ENCODE measurements at places on chromosomes 7 and 10.
A peak's percentile ranks its signal among the peaks of the same experiment; 100 is the strongest.

- no peak for DNase-seq
Measured at GRCh38 chr7:40455485-40455884, 320.7 kb downstream of the SUGCT start.

DNA sequence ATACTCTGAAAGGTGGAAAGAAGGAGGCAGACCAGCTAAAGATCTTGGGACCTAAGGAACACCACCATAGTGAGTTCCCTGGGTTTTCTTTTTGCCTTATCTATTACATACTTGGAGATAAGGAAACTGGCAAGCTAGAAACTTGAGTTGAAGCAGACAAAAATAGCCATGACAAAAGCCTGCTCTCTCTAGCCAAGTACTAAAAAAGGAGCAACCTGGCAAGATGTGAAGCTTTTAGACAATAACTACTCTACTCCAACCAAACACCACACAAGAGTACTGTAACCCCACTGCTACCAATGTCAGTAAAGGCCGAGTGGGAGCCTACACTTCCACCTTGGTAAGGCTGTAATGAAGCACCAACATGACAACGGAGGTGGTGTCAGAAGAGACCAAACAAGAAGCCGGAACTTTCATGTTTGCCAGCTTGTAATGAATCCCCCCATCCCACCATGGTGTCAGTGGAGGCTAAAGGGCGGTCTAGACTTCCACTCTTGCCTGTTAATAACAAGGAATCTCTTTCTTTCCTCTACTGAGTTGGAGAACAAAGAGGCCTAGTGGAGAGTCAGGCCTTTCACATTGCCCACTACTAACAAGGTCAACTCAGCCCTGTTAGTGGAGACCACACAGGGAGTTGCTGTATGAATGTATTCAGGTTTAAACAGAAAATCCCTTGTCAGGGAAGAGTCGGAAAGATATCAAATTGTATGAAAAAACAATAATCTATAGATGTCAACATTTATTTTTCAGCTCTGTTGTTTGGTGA is 55.8 kb upstream of the DYNC1I1 start:
- DNase-seq: no peak

GRCh38 chr10:88623835-88624234 is 37.3 kb downstream of the LIPJ start:
- DNase-seq: no peak

GRCh38 chr10:63262430-63263073 is 129.4 kb downstream of the NRBF2 start:
- DNase-seq: no peak

DNA sequence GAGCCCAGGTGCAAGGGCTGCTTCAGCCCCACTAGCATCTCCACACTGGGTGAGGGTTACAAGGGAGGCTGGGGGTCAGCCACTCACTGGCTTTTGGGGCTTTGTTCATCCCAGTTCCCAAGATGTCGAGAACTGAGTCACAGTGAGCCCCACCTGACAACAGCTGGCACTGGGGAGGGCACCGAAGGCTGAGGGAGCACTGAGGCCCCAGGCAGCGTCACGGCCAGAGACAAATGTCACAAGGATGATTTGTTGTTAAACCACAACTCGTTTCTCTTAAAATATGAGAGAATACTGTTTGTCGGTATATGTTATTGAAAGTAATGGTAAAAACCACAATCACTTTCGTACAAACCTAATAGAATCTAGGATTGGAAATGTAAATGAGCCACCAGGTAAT is 219.9 kb downstream of the CELF2 start:
- DNase-seq: no peak

DNA sequence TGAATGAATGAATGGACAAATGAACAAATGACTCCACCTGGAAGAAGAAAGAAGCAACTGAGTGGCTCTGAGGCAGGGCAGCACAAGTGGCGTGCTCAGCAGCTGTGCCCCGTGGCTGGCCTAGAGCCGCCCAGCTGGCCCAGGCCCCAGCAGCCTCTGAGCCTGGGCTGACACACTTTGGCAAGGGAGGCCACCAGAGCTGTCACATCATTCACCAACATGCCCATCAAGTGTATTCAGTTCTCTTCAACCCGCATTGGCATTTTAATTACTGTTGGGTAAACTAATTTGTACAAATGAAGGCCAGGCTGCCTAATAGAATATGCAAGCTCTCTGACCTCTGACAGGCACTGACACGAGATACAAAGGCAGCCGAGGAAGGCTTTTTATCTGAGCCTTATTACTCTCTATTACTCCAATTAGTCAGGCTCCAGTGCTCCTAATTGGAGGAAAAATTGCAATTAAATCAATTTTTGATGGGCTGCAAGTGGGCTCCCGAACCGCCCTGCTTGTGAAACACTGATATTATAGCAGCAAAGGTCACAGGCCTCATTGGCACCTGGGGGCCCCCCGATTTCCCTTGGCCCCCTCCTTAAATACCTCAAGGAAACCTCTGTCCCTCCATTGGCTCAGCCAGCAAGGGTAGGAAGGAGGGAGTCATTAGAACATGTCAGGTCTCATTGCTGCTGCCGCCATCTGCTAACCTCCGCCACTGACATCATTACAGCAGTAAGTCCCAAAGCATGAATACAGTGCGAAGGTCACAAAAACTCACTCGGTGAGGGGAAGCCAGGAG is 41.9 kb downstream of the DPCD start:
- DNase-seq: no peak

GRCh38 chr7:101859411-101860106 is 42.1 kb downstream of the CUX1 start:
- DNase-seq: no peak

DNA sequence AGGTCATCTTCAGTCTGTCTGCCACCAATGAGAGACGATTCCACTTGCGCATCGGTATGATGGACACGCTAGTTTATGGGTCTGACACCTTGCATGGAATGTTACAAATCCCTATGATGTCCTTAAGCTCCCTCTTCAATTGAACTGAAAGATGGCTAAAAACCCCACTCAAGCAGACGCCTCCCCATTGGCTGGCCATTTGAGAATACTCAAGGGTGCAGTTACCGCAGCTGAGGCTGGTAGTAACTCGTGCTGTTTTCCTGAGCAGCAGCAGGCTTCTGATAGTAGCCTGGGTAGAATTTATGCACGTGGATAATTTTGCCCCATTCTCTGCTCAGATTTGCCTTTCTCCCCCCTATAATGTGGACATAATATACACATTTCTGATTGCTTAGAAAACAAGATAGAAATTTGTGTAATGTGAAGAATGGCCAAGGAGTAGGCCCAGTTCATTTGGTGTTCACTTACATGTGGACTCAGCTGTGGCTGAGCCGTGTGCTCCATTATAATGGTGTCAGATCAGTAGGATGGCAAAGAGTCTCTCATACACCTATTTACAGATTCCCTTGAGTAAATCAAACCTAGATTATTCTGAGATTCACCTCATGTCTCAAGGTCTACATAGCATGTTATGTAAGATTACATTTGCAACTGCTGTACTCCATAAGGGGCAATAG is 142.8 kb downstream of the HIBADH start:
- DNase-seq: no peak

DNA sequence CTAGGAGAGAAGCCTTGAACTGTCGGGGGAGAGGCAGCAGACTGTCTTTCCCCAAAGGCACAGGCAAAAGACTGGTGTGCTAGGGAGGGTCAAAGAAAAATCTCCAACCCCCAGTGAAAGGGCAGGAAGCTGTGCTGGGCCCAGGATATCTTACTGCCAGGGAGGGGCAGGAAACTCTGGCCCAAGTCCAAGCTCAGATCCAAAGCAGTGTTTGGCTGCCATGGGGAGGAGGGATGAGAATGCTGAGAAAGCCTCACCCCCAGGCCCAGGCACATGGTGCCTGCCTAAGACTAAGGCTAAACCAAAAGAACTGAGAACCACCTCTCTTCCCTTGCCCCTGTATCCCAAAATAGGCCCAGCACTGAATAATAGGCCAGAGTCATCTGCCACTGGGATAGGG is 171.2 kb downstream of the PLPP4 start:
- no peak for DNase-seq

GRCh38 chr7:33757563-33758165 is 147.7 kb upstream of the BMPER start:
- DNase-seq: no peak

- DNase-seq: no peak
Measured at GRCh38 chr7:87774690-87775089, 101.5 kb downstream of the SLC25A40 start.

GRCh38 chr10:116629340-116629739 is 8.6 kb downstream of the PNLIPRP2 start:
- DNase-seq: no peak

- DNase-seq: no peak
Measured at GRCh38 chr7:107230334-107230733, 61.5 kb downstream of the HBP1 start.

- no peak for DNase-seq
Measured at GRCh38 chr7:94675356-94675755, 19.4 kb upstream of the SGCE start.

DNA sequence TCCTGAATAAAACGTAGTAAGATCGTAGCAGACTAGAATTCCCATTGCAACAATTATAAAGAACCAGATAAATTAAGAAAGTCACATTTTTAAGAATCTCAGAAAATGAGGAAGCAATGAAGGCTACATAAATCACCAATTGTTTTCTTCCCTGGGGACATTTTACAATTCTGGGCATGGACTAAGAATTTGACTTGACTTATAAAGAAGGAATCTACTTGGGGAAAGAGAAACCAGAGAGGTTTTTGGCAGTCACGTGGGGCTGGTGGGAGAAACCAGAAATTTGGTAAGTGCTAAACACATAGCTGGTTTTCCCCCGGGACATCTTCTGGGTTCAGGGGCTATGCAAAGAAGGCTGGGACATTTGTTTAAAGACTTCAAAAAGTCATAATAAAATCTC is 109.8 kb upstream of the IL6 start:
- DNase-seq: no peak

GRCh38 chr7:154587792-154588191 is 415.1 kb downstream of the PAXIP1 start:
- DNase-seq: no peak

DNA sequence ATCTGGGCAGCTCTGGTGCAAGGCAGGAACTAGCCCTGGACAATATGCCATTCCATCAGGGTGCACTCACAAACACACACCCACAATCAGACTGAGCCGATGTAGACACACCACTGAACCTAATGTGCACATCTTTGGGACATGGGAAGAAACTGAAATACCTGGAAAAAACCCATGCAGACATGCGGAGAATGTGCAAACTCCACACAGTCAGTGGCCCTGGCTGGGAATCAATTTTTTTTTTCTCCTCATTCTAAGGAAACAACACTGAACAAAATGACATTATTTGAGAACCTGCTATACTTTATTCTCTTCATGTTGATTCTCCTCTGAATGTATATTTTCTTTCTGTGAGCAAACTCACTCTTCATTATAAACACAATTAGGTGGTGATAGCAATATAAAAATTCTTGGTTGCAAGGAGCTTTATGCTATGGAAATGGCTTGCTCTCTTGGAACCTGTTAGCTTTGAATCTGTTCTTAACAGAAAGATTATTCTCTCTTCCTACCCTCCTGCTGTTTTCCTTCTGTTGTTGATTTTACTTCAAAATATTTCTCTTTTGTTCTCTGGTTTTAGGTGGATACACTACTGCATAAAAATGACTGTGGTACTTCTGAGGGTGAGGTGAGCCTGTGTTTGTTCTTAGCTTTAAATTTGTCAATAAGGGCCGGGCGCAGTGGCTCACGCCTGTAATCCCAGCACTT is 33.0 kb upstream of the MICU1 start:
- no peak for DNase-seq

DNA sequence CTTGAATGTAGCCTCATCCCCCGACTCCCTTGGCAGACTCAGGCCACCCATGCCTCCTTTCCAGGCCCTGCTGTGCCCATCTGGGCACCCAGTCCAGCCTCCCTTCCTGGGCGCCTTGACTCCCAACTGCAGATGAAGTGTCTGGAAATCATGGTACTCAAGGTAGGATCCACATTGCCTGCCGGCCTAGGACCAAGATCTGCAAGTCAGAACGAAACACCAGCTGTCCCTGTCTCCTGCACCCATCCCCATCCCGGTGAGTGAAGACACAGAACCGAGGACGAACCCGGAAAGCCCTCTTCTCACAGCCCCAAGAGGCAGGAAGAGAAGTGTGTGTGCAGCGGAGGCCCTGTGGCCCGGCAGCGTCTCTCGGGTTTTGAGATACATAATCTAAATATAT is 205.1 kb downstream of the EMX2 start:
- no peak for DNase-seq

- no peak for DNase-seq
Measured at GRCh38 chr10:110260746-110261477, 43.8 kb downstream of the SMNDC1 start.

- DNase-seq: no peak
Measured at GRCh38 chr7:27424749-27425148, 182.1 kb downstream of the EVX1 start.

DNA sequence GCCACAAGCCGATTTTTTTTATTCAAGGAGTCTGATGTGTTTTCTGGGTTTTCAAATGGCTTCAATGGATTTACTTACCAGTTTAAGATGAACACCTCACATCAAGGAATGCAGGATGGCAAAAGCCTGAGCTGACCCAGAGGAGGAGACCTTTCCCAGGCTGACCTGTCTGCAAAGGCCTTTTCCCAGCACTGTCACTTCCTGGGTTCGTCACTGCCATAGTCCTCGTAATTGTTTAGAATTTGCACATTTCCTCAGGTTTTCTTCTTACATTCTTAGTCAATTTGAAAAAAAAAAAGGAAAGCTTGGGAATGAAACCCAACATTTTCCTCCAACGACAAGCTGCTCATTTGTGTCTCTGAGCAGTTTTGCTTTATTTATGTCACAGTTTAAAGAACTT is 42.0 kb downstream of the PTER start:
- DNase-seq: peak; percentile 3

GRCh38 chr10:26274391-26274790 is 57.8 kb downstream of the GAD2 start:
- DNase-seq: no peak

GRCh38 chr7:80411621-80412020 is 100.2 kb downstream of the GNAT3 start:
- no peak for DNase-seq

- no peak for DNase-seq
Measured at GRCh38 chr7:2651336-2651735, 19.6 kb downstream of the TTYH3 start.

DNA sequence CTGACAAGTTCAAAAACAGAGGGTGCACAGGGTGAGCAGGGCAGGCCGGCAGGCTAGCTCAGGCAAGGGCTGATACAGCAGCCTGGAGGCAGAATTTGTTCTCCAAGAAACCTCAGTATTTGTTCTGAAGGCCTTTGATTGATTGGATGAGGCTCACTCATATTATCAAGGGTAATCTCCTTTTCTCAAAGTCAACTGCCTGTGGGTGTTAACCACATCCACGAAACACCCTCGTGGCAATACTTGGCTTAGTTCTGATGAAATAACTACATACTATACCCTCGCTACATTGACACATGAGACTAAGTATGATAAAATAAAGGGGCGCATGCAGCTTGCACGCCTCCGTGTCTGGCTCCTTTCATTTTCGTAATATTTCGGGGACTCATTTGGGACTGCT is 4.4 kb upstream of the PPP2R2D start:
- DNase-seq: no peak

- no peak for DNase-seq
Measured at GRCh38 chr7:10706875-10707493, 266.7 kb upstream of the PHF14 start.

GRCh38 chr10:122053314-122053713 is 64.4 kb downstream of the TACC2 start:
- no peak for DNase-seq

GRCh38 chr10:7186387-7187018 is 224.3 kb downstream of the SFMBT2 start:
- no peak for DNase-seq

- DNase-seq: no peak
Measured at GRCh38 chr7:112058686-112059085, 147.5 kb downstream of the DOCK4 start.

Measured in glomerular endothelial cell (primary cell).